ENCODE measurements at places on chromosomes 6 and 20.
A peak's percentile ranks its signal among the peaks of the same experiment; 100 is the strongest.

GRCh38 chr20:58625585-58625984 lies 25.5 kb upstream of the STX16 start:
- DNase-seq, result no peak

- DNase-seq, result no peak
Observed at GRCh38 chr6:89272596-89272995, 42.5 kb downstream of the GABRR2 start.

GRCh38 chr6:32194825-32195651 lies 2.6 kb upstream of the GPSM3 start:
- peak; percentile 47 for DNase-seq

DNA sequence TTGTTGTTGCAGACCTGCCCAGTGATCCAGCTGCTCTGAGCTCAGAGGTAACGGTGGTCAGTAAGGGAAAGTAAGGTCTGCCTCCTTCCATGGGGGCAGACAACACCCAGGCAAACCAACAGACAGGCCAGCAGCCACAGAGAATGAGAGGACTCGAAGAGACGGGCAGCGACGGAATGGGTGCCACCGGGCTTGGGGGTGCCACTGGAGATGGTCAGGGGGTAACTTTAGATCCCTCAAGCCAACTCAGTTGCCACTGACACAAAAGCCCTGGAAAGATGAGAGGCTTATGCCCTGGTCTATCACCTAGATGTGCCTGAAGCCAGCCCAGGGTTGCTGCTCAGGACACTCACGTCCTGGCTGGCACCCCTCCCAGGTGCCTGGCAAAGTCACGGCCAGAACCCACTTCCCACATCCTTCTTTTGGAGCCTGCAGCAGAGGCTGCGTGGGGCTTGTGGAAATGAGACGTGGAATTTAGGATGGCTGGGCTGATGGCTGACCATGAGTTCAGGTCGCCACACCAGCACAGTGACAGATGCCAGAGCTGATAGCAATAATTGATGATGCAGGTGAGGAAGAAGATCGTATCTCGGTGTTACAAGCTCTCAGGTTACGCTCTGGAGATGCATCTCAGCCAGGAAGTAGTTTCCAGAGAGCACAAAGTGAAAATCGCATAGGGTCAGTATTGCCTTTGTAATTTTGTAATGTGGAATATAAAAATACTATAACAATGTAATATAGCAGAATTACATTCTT lies 209.1 kb downstream of the SYNDIG1 start:
- DNase-seq, result no peak

- DNase-seq, result no peak
Observed at GRCh38 chr6:71982389-71982788, 96.0 kb downstream of the RIMS1 start.

GRCh38 chr20:31355981-31356380 lies 12.4 kb upstream of the DEFB118 start:
- no peak for DNase-seq

GRCh38 chr6:116528133-116528532 lies 16.7 kb downstream of the CALHM5 start:
- no peak for DNase-seq

DNA sequence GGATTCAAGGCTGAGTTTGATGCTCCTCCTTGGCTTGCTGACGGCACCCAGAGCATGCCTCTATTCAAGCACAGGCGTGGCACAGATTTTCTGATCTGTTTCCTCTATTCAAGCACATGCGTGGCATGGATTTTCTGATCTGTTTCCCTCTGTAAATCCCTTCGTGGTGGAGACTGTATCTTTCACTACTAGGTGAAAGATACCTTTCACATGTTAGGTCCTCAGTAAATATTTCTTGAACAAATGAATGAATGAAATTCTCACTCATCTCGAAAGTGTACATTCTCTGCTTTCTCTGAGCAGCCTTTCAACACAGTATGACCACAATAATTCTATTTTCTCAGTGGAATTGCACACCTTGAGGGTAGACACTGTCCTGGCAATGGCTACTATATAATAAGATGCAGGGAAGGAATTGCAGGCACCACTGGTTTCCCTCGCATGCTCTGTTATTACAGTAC lies 72.6 kb upstream of the F13A1 start:
- no peak for DNase-seq

GRCh38 chr20:343107-343506 lies 3.8 kb upstream of the NRSN2 start:
- no peak for DNase-seq

DNA sequence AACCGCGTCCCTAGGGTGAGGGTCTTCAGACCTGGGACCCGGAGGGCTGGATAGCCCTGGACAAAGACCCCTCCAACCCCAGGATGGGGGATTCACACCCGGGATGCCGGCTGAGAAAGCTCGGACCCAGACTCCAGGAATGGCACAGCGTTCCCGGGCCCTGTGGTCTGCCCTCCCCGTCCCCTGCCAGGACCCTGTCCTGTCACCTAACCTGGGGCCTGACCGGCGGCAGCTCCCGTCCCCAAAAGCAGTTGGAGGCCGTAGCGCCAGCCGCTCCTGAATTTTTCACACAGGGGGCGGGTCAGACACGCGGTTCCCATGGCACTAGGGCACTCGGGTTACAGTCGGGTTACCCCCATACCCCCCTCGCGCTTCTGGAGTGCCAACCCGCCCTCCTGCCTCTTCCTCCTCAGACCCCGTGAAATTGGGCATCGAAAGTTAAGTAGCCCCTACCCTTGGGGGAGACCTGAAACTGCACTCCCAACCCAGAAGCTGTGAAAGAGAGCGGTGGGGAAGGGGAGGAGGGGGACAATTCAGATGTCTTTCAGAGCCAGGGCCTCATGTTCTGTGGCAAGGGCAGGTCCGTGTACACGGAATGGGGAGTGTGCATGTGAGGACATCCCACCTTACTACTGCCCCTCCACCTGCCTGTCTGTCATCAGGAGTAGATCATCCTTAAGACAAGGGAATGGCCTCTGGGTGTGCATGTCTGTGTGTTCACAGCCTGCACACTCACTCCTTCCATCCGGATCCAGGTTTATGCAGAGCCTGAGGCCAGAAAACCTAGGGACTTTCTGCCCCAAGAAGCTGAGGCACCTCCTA lies 595 bp downstream of the REM1 start:
- DNase-seq, result no peak

GRCh38 chr20:57244627-57245214 lies 21.7 kb downstream of the BMP7 start:
- no peak for DNase-seq

- no peak for DNase-seq
Observed at GRCh38 chr6:37956711-37957275, 137.3 kb downstream of the ZFAND3 start.

- no peak for DNase-seq
Observed at GRCh38 chr20:57468523-57469417, 56.2 kb downstream of the CTCFL start.

- DNase-seq, result peak; percentile 65
Observed at GRCh38 chr6:30213957-30214656, 901 bp upstream of the TRIM26 start.

DNA sequence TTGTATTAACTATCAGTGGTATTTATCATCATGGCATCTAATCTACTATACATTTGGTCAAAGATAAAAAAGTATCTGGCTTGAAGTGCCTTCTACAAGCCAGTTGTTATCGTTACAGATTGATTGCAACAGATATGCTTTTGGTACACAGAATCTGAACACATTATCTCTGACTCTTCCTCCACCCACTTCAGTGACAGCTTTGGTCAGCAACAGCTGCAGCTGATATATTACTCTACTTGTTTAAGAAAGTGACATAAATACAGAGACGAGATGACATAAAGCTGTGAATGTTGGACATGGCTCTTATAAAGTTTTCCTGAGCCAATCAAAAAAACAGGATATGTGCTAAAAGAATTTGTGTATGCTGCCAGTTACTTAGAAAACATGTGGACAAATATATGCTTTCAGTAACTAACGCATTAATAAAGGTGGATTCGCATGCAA lies 77.6 kb downstream of the HIVEP2 start:
- no peak for DNase-seq

DNA sequence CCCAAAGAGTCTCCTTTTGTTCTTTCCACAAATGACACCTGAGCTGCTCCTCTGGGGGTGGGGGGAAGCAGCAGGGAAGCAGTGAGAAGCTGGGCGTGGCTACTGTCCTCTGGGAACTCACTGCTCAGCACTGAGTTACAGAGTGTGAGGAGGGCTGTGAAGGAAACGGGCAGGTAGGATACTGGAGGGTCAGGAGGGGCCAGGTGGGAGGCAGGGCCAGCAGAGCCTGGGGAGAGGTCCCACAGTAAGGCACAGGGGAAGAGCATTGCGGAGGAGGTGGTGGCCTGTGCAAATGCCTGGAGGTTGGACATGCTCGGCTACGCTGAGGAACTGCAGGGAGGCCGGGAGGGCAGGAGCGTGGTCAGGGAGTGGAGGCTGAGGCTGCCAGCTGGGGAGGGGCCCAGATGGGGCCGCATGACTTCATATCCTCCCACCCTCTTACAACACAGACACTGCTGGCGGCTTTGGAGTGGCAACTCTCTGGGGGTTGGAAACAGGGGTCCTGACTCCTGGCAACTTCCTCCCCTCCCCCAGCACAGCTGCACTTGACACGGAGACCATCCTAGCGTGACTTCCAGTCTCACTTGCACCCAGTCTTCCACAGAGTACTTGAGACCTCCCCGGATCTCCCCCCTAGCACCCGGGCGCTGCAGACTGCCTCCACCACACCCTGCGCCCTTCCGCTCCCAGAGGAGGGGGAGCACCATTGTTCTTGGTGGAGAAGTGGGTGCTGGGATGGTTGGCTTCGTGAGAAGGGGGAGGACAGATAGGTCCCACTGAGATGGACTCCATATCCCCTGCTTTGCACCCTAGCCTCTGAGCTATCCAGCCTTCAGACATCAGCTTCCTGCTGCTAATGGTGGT lies 34.2 kb downstream of the RBM38 start:
- DNase-seq, result no peak

DNA sequence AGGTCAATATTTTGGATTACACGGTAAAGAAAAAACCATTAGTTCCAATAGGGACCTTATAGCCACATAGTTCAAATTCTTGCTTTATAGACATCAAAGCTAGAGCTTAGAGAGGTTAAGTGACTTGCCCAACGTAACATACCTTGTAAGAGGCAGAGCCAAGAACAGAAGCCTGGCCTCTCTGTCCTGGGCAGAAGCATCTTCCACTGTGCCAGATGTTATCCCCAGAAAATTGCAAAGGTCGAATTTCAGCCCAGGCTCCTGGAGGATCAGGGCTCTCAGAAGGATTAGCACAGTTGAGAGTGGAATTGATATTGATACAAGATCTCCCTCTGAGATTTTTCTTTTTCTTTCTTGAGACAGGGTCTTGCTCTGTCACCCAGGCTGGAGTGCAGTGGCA lies 6.1 kb downstream of the SMIM28 start:
- DNase-seq, result no peak

DNA sequence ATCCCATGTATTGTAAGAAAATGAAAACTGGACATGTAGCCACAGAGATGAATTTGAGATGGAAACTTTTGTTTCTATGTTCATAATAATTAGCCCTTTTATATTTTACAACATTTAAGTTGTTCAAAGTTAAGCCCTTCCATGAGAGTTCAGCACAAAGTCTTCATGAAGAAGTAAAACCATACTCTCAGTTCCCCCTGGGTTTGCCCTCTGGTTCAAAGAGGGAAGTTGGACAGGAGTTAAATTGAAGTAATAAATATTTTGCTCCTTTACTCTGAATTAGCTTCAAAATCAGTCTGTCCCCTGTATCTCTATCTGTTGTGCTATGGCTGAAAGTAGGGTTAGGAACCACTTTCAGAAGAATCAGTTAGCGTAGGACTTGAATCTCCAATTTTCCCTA lies 31.1 kb downstream of the PHACTR2 start:
- no peak for DNase-seq

DNA sequence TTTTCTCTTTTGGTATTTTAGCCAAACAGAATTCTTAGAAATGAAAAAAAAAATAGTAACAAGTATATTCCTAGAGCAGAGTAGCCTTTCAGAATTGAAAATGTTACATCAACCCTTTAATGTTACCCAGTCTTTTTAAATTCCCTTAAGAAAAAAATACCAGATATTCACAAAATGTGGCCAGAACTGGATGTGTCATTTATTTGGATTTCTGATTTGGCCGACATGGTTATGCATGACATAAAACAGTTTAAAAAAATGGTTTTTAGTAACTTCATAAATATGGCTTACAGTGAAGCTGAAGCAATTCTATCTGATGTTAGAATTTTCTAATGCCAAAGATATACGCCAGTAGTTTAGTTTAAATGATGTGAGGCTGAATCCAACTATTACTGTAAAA lies 112.0 kb downstream of the ATXN1 start:
- DNase-seq, result no peak

GRCh38 chr6:38110481-38110971 lies 291.0 kb downstream of the ZFAND3 start:
- no peak for DNase-seq

GRCh38 chr20:10218536-10219451 lies at the start of gene SNAP25:
Gene SNAP25 (plus strand): TSS chr20:10218830. CDS start chr20:10275492, 56,662 bp downstream.
- peak; percentile 66 for DNase-seq

GRCh38 chr6:136079701-136080565 lies 170.2 kb downstream of the MTFR2 start:
- DNase-seq, result no peak

- DNase-seq, result no peak
Observed at GRCh38 chr6:55319961-55320695, 7.1 kb upstream of the GFRAL start.

- DNase-seq, result no peak
Observed at GRCh38 chr6:163733061-163733460, 318.5 kb downstream of the QKI start.

- no peak for DNase-seq
Observed at GRCh38 chr6:106799031-106799894, 169.9 kb downstream of the QRSL1 start.

GRCh38 chr6:101398716-101399615 lies 5.5 kb downstream of the GRIK2 start:
- no peak for DNase-seq

DNA sequence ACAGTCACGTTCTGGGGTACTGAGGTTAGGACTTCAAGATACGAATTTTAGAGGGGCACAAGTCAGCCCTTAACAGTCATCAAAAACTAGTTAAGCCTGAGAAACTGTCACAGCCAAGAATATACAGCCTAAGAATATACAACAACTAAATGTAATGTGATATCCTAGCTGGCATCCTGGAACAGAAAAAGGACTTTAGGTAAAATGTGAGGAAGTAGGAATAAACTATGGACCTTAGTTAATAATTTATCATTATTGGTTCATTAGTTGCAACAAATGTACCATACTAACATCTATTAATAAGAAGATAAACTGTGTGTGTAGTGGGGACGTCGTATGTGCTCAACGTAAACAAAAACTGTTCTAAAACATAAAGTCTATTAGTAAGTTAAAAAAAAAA lies 1.1 kb downstream of the PNISR start:
- no peak for DNase-seq

GRCh38 chr6:29763491-29764289 lies 40.5 kb downstream of the HLA-F start:
- DNase-seq, result no peak

GRCh38 chr6:14065350-14065749 lies 52.2 kb upstream of the CD83 start:
- DNase-seq, result no peak

GRCh38 chr6:114218437-114219340 lies 124.1 kb downstream of the HS3ST5 start:
- DNase-seq, result no peak

DNA sequence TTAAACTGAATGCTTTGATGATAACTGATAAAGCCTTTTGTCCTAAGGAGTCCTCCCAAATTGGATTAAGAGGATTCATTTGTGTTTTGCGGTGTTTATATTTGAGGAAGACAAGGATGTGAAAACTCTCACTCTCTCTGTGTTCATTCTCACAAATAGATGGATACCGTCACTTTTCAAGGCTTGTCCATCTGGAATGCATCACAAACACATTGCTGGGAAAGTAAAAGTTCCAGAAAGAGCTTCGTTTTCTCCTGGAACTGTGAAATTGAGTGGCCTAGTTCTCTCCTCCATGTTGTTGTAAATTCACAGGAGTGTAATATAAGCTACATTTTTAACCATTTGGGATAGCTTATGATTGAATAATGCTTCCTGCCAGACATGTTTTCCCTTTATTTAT lies 581.6 kb upstream of the FLRT3 start:
- DNase-seq, result no peak

Measured in HEK293T (cell line).